D341Med (cell line): ENCODE measurements at places on chromosomes 1 and 21.

- no peak for DNase-seq
Observed at GRCh38 chr1:192709544-192709943, 73.6 kb downstream of the RGS13 start.

- DNase-seq, result no peak
Observed at GRCh38 chr1:246425139-246425794, 81.8 kb downstream of the SMYD3 start.

DNA sequence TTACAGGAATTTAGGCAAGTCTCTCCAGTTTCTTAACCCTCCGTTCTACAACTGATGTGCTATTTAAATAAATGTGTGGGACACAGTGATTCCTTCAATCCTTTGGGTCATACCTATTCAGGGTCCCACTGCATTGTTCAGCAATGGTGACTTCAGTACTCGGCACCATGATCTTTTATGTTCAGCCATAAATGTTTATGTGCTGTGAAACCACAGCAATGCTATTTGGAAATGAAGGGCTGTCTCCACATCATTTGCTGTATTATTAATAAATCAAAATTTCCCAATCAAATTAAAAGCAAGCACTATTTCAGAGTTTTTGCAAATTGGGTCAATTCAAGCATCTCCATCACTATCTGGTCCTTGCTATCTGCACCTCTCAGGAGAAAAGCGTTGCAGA is 84.8 kb downstream of the NR5A2 start:
- no peak for DNase-seq

DNA sequence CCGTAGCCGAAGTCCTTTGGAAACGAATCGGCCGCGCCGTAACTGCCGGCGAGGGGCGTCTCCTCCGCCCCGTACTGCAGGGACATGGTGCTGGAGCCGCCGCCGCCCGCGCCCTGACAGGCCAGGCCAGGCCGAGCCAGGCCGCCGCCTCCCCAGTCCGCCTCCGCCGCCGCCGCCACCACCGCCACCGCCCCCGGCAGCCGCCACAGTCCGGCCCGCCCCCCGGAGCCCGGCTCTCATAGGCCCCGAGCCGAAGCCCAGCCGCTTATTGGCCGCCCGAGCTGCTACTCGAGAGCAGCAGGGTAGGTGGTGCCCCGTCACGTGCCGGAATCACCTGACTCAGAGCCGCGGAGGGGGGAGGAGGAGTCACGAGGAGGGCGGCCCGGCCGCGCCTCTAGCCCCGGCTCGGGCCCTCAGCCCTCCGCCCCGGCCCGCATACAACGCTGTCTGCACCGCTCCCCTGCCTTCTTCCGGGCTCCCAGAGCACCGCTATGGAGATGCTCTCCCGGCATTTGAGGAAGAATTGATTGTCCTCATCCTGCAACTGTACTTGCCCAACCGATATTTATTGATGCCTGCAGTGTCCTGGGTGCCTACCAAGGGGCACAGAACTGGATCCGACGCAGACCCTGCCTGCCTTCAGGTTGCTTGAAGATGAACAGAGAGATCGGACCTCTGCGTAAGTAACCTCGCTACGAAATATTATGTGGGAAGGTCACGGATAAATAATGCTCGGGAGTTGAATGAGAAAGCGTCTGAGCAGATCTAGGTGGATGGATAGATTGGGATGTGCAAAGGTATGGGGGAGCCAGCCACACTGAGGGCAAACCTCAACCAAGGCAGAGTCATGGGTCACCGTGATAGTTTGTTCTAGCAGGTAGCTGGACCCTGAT is at the start of gene RRAGC:
RRAGC (minus strand) TSS at position 212 of the 893 bp plus-strand sequence; CDS start at position 86, 126 bp downstream.
- DNase-seq, result peak; percentile 98

DNA sequence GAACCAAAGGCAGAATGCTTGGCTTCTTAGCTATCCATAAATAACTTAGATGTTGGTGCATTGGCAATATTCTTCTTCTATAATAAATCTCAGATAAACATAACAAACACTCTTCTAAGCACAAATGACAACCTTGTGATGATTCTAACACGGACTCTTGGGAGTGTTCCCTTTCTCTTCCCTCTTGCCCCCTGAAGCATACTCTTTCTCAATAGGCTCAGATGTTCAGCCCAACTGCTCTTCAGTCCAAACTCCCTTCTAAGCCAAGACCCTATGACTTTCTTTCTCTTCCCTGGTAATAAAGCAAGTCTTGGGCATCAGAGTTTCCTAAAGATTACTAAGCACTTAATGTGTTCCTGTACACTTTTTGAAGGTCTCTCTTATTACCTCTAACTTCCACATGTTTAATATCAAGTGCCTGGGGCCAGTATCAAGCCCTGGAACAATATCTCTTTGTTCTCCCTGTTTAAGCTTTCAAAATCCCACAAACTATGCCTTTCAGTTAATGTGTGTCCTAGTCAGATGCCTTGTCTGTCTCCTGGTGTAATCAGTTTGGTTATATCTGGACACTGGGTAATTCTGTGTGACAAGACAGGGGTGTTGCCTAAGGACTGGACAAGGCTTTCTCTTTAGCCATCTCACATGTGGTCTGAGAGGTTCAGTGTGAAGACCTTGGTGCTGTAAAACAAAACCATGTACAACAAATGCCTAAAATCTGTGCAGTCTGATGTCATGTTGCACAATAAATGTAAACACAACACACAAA is 92.9 kb upstream of the IVNS1ABP start:
- no peak for DNase-seq

- DNase-seq, result no peak
Observed at GRCh38 chr1:7541629-7542028, 229.5 kb upstream of the VAMP3 start.

DNA sequence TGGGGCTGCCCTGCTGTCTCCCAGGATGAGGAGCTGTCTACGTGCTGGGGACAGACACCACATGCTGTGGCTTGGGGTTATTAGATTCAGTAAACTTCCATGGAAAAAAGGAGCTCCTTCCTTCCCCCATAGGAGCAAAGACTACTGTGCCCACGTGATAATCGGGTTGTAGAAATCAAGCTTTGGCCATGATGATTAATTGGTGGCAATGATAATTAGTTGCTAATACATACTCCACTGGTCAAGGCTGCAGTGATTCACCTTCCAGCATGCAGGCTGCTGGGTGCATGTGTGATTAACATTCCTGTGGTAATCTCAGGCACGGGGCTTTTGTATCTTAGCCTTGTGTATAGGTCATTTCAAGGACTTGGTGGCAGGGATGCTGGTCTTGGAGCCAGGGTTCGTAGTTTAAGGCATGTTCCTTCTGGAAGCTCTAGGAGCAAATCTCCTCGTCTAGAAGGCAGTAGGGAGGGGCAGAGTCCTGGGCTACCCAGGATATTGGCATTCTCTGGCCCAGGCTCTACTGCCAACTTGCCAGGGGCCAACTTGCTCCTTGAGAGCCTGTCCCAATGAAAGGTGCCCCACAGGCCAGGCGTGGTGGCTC is 41.4 kb downstream of the TMCO4 start:
- DNase-seq, result no peak

DNA sequence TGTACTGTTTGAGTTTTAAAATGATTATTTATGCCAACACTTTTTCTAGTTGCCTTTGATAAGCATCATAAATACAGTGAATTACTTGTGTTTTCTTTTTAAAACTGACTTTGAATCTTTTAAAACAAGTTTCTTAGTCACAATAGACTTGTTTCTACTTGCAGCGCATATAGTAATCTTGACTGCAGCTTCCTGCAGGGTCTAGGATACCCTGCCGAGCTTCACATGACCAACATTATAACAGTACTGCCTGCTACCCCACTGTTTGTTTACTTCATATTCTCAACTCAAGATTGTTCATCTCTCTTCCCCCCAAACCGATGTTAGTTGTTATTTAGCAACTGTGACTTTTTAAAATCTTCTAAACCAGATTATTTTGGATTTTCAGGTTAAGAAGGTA is 751.3 kb upstream of the NEGR1 start:
- no peak for DNase-seq

DNA sequence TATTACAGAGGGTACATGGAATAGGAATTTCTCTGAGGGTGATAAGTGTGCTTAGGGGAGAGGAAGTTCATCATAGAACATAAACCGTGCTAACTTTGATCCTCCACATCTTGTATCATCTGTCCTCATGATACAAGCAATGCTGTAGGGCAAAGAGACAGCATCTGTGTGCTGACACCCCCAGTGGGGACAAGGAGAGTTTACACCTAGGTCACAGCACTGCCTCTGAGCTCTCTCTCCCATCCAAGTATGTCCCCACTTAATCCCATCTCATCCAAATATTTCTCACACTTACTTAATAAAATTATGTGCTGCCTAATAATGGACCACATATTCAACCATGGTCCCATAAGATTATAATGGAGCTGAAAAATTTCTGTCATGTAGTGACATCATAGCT is 4.3 kb upstream of the TEDDM1 start:
- no peak for DNase-seq

GRCh38 chr1:63987628-63988024 is 213.8 kb downstream of the ROR1 start:
- DNase-seq, result no peak

DNA sequence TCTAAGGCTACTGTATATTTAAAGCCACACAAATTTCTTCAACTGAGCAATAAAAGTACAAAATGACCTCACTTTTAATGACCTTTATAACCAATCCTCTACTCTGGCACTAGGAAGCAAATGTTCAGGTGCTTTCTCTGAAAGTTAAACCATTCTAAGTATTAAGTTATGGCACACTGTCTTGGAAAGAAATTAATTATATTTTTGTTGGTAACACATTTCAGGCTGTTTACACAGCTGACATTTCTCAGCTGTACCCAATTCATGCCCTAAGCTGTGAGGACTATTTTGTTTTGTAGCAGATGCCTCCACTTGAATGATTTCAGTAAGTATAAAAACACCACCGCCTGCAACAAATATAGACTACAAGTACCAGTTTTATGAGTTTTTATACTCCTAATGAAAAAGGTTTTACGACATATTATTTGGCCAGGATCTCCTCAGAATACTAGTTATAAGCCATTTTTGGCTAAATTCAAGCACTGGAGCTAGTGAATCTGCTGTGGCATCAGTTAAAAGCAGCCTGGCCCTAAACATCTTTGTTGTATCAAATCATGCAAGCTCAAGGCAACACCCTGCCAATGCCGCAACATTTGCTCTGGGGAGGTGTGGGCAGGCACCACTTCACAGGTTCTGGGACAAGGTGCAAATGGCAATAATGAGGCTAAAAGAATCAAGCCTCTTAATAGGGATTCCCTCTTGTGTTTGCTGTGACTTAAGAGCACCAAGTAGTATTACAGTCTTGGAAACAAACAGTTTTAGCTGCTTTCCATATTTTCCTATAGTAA is 228.4 kb upstream of the DMRTA2 start:
- no peak for DNase-seq

- DNase-seq, result no peak
Observed at GRCh38 chr21:38817371-38818324, 11.9 kb downstream of the ETS2 start.

DNA sequence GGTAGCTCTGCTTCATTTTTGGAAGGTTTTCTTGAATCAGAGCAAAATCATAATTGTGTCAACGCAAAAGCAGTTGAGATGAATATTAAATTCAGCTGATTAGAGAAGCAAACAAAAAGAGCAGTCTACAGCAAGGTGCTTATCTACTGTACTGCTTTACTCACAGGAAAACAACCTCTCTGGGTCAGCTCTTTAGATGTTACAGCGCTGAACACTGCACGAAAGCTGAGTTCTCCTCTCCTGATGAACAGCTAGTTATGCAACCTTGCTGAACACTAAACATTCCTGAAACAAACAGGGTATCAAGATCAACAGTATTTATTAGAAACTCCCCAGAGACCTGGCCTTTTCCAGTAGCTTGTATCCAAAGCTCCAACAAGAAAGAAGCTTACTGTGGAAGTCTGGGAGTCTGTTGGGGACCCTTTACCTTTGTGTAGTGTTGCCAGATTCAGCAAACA is 41.3 kb downstream of the TBCE start:
- DNase-seq, result peak; percentile 41

GRCh38 chr21:44740742-44741141 is 29.4 kb upstream of the TSPEAR start:
- peak; percentile 18 for DNase-seq

DNA sequence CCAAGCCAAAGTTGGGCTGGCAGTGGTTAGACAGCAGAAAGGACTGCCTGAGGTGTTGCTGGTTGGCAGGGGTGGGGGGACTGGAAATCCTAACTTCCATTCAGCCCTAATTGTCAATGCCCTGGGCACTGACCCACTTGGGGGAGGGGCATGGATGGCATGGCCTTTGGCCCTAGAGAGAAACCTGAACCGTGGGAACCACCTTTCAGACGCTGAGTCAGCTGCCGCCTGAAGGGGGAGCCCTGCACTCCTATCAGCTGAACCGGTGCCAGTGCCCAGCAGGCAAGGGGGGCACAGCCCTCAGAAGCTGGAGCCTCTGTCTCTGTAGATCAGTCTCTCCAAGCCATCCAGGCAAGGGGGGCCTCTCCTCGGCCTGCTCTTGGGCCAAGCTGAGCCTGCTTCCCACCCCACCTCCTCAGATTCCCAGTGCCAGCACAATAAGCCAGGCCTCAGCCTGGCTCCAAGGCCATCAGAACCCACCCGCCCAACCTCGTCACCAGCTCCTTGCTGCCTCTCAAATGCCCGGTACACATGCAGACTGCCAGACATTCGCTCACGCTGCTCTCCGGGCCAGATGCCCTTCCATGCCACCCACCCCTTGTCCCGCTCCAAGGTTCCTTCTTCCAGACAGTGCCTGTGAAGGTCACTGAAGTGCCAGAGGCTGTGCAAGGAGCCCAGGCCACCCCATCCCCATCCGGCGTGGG is 11.6 kb downstream of the TINAGL1 start:
- DNase-seq, result peak; percentile 85

DNA sequence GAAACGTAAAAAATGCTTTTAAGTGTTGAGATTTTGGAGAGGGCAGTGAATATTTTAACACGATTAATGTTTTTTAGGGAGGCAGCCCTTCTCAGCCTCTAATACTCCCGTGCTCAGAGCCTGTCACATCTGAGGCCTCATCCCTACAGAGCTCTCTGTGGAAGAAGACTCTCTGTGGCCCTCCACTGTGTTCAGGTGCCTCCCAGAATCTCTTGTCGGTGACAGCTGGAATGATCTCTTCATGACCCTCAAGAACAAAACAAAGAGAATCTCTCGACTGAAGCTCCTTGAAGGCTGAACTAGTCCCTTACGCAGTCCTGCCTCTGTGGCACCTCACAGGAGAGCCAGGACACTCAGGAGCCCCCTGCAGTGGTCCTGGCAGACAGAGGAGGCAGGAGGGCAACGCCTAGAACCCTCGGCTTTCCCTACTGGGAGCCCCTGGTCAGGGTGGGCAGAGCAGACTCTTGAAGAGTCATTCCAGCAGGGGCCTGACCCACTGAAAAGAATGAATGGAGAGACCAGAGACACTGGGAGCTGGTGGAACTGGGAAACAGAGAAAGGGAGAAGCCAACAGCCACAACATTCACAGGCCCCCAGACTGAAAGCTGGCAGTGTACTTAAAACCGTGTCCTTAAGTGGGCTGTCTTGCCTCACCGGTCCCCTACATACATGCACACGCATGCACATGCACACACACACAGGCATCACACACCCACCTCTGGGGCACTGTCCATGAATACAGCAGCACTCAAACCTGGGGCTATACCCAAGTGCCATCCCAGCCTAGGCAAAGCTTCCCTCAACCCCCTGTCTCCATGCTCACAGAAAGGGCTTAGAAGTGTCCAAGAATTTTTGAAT is 67.5 kb upstream of the ANGPTL1 start:
- DNase-seq, result no peak

GRCh38 chr1:209769971-209770370 is 14.1 kb downstream of the TRAF3IP3 start:
- no peak for DNase-seq
